CD4-positive, alpha-beta T cell treated with Interleukin-4 for 4 hours (primary cell): ENCODE measurements at places on chromosomes 2 and 18.
A peak's percentile ranks its signal among the peaks of the same experiment; 100 is the strongest.

DNA sequence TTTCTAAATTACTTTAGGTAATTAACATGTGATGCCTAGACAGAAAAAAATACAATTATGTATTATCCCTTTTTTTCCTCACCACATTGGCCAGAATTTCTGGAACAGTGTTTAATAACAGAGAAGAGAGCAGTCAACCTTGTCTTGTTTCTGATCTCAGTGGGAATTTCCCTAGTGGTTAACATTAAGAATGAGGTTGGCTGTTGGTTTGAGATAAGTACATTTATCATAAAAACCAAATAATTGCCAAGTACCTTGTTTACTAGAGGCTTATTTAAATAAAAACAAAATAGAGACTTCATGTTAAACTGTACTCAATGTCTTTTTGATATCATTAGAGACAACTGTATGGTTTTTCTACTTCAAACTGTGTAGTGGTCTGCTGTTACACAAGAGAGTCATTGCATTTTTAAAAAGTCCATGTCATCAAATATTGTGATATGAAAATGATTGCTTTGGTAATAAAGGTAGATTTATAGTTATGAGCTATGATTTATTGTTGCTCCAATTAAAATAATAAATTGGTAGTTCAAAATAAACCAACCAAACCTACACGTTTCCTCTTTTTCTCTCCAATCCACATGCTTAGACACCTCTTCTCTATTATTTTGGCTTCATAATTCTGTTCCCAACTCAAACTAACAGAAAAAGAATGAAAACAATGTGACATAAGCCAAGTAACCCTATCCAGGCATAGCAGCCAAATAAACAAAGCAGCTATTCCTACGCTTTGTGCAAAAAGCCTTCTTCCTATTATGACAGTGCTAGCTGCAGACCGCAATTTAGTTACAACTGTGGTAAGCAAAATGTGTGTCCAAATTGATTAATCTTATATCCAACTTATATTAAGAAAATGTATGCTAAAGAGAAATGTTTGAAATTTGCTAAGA is 20.9 kb upstream of the TANK start:
- peak; percentile 77 for DNase-seq

DNA sequence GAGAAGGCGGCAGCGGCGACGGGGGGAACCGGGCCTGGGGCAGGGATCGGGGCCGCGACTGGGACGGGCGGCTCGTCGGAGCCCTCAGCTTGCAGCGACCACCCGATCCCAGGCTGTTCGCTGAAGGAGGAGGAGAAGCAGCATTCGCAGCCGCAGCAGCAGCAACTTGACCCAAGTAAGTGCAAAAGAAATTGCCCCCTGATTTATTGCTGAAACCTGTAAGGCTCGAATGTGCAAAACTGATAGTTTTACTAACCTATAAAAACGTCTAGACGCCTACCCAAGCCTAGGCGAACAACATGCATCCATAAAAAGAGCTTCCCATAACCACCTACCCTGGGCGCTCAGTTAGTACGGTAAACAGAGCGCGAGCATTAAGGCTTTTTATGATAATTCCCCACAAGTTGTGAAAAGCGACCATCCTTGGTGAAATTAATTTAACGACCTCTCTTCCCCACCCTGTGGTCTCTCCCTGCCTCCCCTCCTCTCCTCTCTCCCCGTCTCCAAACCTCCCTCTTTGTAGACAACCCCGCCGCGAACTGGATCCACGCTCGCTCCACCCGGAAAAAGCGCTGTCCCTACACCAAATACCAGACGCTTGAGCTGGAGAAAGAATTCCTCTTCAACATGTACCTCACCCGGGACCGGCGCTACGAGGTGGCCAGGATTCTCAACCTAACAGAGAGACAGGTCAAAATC is 1.0 kb downstream of the HOXD9 start:
- DNase-seq, result no peak

GRCh38 chr2:74146929-74147726 is 584 bp downstream of the BOLA3 start:
- peak; percentile 19 for DNase-seq

DNA sequence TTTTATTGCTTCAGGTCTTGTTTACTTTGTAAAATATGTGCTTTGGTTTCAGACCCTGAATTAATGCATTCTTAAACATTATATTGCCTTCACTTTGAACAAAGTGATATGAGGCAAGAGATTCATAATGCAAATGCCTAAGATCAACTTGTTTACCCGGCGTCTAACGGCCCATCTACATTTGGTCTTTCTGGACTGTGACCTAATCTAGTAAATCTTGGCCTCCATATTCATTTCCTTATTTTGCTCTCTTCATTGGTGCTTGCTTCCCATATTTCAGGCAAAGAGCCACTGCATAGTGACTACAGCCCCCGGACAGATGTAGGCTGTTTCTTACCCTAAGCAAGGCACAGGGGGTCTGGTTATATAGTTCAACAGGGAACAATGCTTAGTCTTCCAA is 53.0 kb upstream of the SLC39A10 start:
- no peak for DNase-seq

- DNase-seq, result no peak
Observed at GRCh38 chr2:187654535-187654934, 100.3 kb upstream of the TFPI start.

DNA sequence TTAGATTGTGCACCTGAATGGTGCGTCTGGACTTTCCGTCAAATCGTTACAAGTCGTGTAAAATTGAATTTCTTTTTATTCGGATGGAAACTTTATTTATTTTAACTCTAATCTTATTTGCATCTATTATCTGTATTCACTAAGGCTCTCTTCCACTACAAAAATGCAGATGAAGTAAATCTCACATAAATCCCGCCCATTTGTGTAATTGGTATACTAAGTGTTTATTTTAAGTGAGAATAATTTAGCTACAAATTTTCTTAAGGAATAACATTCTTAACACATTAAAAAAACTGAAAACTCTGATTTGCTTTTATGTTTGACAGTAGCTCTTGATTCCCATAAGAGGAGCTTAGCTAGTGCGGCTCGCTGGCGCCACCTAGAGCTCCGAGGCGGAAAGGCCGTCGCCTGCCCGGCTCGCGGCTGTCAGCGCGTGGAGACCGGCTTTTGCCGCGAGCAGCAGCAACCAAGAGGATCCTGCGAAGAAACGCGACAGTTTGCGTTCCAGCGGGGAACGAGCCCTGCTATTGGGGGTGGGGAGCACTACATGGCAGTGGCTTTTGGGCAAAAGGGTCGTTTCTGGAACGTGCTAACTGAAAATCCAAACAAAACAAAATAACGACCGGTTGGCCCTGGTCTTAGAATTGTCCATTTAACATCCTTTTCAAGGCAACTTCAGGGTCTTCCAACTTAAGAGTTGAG is 6.7 kb downstream of the SP9 start:
- DNase-seq, result peak; percentile 88

GRCh38 chr2:129118296-129118695 is 799.6 kb upstream of the HS6ST1 start:
- DNase-seq, result no peak

DNA sequence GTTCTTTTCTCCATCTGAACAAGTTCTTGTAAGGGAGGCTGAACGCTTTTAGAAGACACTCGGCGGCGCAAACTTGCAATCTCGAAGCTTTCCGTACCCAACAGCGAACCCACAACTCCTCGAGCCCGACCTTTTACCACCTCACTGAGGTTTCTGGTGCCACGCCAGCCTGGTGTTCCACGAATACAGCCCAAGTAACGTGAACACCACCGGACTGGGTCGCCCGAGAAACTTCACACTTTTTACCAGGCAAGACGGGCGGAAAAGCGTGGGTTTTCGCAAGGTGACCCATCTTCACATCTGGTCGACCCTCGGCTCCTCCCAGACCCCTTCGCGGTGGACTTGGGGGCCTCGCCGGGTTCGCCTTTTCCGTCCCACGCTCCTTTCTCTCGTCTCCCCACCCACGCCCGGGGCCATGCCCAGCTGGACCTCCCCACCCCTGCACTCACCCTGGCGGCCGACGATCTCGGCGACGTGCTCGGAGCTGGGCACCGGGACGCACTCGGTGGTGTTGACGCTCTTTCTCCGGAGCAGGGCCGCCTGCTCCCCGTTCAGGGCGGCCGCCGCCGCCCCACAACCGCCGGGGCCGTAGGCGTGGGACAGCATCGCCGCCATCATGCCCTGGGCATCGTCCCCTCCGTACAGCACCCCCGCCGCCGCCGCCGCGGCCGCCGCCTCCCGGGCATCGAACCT is 1.2 kb downstream of the MEX3C start:
- DNase-seq, result peak; percentile 44

DNA sequence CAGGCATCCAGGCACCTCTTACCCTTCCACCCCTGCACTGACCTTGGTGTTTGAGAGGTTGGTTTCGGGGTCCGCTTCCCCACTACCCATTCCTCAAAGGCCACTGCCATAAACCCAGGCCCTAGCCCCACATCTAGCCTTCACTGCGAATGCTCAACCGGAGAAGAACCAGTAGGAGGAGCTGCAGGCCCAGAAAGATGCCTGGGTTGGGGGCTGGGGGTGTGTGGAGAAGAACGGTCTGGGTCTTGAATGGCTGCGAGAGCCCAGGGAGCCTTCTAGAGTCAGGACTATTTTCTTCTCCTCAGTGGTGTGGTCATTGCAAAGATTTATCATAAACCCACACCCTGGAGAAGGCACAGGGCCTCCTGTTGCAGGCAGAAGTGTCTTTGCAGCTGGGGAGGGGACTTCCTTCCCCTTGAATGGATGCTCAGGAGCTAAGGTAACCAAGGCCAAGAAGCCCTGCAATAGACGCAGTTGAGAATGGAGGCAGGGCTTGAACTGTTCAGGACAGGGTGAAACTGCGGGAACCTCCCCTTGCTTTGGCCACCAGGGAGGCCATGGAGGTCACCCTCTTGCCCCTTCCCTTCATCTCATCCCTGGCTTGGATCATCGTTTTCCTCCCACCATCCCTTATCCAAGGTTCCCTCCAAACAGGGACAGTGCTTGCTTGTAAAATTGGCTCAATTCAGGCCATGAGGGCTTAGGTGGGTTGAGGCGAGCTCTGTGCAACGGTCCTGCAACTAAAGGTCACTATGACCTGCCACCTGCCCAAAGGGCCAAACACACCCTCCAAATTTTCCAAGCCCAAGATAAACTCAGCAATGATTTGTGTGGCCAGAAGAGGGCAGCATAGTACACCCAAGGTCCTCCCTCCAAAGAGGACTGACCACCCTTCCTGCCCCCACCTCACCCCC is 20.9 kb downstream of the THNSL2 start:
- peak; percentile 34 for DNase-seq

DNA sequence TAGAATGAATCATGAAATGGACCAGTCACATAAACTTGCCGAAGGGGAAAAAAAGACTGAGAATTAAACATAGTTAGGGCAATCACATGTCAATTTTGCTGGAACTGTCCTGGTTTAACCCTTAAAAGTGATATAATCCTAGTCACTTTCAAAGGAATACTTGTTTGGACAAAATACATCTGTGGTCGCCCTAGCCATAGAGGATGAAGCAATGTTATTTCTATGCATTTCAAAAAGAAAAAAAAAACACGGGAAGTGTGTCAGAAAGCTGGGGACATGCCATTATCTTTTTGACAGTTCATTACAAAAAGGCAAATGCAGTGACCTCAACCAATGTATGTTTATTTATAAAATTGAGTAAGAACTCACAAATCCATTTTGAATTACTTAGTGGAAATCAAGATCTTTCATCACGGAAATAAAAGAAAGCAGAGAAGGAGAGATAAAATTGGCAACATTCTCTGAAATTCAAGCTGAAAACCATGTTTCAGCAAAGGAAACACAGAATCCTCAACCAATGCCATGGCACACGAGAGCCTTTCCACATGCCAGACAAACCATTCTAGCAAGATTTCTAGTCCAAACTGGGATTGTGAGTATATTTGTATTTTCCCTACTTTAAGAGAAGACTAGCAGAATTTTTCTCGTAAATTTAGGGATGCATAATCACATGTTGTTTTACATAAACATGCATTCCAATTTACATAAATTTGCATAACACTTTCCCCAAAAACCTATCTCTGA is 854.3 kb upstream of the ACVR2A start:
- no peak for DNase-seq

DNA sequence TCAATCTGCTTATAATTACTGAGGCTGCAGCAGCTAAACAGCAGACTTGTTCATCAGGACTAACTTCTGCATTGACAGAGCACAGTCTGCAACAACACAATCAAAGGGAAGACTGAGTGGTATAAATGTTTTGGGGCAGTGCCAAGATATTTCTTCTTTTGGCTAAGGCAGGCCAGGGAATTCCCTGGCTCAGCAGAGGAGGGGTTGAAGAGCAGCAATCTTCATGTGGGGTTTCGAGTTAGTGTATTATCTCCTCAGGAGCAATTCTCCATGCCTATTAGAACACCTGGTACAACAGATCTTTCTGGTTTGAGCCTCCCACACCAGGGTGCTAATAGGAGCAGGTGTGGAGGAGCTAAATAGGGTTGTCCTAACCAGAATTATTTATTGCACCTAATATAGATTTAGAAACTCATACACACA is 103.0 kb upstream of the STK17B start:
- peak; percentile 69 for DNase-seq

- no peak for DNase-seq
Observed at GRCh38 chr18:8380926-8381325, 228.3 kb upstream of the RAB12 start.

DNA sequence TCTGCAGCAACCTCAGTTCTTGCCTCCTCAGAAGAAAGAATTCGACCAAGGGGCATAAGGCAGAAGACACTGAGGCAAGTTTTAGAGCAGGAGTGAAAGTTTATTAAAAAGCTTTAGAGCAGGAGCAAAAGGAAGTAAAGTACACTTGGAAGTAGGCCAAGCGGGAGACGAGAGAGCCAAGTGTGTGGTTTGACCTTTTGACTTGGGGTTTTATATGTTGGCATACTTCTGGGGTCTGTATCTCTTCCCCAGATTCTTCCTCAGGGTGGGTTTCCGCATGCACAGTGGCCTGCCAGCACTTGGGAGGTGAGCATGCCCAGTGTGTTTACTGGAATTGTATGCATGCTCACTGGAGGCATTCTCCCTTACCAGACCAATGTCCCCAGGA is 59.3 kb upstream of the ANKRD44 start:
- no peak for DNase-seq

GRCh38 chr2:226411205-226411604 is 388.4 kb downstream of the IRS1 start:
- no peak for DNase-seq

GRCh38 chr2:234146087-234146826 is 95.8 kb downstream of the SPP2 start:
- DNase-seq, result no peak
